ENCODE measurements at places on chromosomes 12 and 14.

DNA sequence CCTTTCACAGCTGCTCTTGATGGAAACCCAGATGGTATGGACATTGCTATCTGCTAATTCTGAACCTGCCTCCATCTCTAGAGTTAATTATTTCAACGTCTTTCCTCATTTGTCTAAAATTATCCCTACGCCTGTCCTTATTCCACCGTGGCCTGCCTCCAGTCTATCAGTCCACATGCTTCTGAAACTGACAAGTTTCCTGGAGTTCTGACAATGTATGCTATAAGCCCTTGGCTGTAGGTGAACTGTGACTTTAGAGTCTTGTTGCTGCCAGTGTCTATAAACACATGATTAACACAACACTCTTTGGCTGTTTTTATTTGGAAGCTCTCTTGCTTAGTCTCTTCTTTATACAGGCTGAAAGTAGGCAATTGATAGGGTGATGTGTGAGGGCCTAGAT, 1052.9 kb downstream of the TMTC2 start:
- no peak for DNase-seq

DNA sequence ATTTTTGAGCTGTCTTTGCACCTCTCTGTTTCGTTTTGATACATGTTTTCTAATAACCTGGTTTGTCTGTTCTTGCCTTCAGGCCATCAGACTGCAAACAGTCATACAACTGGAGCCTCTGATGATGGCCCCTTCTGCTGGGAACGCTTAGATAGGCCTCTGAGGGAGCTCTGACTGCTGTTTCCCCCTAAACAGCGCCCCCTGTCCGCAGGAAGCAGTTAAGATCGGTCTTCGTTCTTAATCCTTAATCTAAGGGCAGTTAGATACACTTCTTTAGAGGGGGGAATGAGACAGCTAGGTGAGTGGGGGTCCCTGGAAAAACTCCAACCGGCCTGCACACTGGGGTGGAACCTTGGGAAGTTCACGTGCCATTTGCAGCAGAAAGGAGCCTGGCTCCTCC, 1338.8 kb upstream of the SEL1L start:
- no peak for DNase-seq

- no peak for DNase-seq
Observed at GRCh38 chr14:60225265-60225664, 23.8 kb upstream of the PPM1A start.

DNA sequence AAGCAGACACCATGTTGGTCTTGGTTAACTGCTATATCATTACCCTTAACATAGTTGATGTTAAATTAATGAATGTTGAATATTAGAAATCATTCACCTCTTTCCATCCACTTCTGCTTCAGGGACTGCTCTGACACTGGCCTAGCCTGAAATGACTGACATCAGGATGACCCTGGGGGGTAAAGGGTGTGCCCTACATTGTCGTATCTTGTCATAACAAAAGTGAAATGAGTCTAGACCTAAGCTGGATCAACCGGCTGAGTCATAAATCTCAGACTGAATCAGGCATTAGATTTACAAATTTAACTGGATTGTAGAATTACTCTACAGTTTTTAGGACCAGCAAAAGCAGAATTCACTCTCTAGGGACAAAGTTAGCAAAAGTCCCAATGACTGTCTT, 35.3 kb downstream of the KICS2 start:
- no peak for DNase-seq

GRCh38 chr12:93894391-93895088, 217.4 kb downstream of the CRADD start:
- no peak for DNase-seq

- no peak for DNase-seq
Observed at GRCh38 chr14:44941591-44941990, 20.2 kb downstream of the KLHL28 start.

GRCh38 chr14:56422703-56423213, 156.8 kb upstream of the TMEM260 start:
- no peak for DNase-seq

All from stimulated activated CD8-positive, alpha-beta memory T cell treated with anti-CD3 and anti-CD28 coated beads, Interleukin-4, amount 100 ng/mL, for 4 hours (primary cell).